ENCODE measurements at places on chromosomes 7 and 10.

DNA sequence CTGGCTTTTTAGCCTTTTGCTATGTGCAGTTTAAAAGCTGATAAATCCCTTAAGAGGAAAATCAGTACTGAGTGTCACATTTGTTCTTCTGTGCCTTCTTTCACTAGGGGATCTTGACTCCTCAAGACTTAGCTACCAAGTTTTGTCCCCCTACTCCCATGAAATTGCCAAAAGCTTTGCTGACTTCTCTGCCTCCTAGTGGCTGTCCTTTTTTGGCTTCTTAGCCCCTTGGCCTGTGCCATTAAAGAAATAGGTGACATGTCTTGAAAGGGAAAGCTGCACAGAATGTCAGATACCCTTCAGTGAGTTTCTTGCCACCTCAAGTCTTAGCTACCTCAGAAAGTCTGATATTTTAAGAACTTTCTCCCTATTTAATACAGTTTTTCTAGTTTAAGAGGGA is 10.5 kb downstream of the MKLN1 start:
- DNase-seq: no peak

DNA sequence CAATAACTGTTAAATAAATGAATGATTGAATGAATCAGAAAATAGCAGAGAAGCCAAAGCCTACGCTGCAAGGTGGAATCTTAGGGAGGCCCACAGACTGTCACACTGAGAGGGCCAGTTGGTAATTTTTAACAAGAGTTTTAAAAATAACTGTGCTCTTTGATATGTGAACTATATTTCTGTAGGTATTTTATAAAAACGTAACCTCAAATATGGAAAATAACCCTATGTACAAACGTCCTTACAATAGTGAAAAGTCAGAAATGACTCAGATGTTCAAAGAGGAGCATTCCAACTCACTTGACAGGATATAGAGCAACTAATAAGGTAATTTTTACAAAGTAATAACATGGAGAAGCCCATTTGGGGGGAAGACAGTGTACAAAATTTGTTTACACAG is 18.9 kb upstream of the TMEM273 start:
- no peak for DNase-seq

GRCh38 chr10:130013335-130014262 is 49.5 kb upstream of the EBF3 start:
- DNase-seq: no peak

DNA sequence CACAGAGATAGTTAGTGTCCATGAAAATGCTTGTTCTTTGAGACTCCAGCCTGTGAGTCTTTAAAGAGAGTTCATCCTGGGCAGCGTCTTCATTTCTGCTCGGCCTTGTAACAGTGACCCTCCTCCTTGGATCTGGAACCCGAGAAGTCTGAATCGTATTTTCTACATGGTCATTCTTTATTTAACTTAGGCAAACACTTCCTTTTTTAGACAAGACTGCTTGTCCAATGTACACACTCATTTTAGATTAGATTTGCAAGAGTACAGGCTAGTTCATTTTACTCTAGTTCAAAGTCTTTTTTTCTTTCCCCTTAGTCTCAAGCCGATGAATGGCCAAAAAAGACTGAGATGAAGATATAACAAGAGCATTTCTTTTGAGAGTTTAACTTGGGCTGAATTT is 133.5 kb downstream of the CHN2 start:
- DNase-seq: no peak

DNA sequence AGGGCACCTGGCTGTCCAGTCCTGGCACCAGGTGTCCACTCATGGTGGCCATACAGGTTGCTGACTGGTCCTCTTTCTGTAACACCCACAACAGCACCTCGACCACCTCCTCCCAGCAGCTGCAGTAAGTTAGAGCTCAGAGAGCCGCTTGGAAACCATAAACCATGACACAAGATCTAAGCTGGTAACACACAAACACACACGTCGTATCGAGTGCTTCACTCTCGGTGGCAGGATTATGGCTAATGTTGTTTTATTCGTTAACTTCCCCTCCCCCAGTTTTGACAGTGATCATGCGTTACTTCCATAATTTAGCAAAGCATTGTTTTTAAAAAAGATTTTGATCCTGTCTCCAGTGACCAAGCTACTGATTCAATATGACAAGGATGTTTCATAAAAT is 59.7 kb downstream of the CAMK2B start:
- no peak for DNase-seq

GRCh38 chr7:2968616-2969397 is 74.9 kb downstream of the CARD11 start:
- DNase-seq: no peak

DNA sequence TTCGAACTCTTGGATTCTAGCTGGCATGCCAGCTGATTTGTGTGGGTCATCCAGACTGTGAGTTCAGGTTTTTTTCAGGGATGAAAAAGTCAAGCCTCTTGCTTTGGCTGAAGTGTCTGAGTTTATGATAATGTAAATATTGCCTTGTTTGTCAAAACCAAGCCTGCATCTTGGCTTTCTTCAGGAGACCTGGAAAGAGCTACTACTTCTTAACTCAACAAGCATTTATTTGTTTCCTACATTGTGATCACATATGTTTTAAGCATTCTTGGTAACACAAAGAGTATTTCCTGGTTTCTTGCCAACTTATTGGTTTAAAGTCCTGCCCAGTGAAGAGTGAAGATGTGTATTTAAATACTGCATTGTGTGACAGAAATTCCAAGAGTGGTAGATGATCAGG is 407.1 kb downstream of the LRMDA start:
- DNase-seq: no peak

DNA sequence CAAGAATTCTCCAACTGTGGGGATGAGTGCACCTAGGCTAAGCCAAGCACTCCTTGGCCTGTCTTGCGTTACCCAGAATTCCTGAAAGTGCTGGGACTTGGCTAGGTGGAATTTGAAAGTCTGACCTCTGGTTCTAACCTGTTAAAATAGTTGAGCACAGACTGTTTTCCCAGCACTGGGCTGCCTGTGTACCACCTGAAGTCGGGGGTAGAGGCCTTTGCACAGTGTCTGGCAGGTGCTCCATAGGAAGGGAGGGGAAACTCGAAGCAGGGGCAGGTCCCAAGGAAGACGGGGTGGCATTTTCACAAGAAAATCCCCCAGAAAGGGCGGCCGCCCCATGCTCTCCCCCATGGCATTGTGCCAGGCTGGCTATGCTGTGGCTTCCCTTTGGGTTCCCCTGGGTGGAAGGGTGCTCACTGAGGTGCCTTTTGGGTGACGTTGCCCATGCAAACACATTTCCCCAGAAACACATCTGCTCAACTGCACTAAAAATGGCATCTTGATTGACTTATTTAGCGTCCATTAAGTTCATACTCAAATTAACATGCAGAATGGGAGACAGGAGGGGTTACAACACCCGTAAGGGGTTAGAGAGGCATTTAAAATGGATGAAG is 62.9 kb downstream of the SYPL1 start:
- no peak for DNase-seq

Data from CD4-positive, alpha-beta T cell treated with Interleukin-12 subunit alpha and Interleukin-12 subunit beta, for 1 hour (primary cell).